Activated gamma-delta T cell treated with Interleukin-2 at 50 U/mL for 16 hours (primary cell): ENCODE measurements at places on chromosomes 1 and 21.
A peak's percentile ranks its signal among the peaks of the same experiment; 100 is the strongest.

GRCh38 chr1:156689953-156690674 lies 12.9 kb upstream of the NES start:
- no peak for DNase-seq

- no peak for DNase-seq
These were observed 139.2 kb downstream of the HLX start for GRCh38 chr1:221018414-221018813.

- DNase-seq = no peak
These were observed 67.1 kb upstream of the LRRC8D start for GRCh38 chr1:89753761-89754160.

DNA sequence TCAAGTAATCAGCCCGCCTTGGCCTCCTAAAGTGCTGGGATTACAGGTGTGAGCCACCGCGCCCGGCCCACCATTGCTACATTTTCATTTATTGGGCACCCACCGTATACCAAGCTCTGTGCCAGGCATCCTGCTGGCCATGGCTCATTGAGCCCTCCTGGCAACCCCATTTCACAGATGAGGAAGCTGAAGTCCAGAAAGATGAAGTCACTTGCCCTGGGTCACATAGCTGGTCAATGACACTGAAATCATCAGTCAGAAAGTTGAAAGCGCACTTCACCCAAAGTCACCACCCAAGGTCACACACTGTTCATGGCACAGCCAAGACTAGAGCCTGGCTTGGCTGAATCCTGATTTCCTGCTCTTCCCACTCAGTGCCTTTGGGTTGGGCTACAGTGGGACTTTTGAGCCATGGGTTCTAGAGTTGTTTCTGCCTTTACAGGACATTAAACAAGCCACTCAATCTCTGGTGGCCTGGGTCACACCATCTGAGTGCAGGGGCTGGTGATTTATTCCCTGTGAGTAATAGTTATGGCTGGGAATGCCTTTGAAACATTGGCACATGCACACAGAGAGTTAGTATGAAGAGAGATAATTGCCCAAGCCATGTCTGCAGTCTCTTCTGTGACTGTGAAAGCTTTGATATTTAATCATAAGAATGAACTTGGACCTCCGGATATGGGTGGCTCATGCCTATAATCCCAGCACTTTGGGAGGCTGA lies 16.0 kb upstream of the ARHGEF10L start:
- no peak for DNase-seq

- DNase-seq = no peak
These were observed 40.4 kb upstream of the NTNG1 start for GRCh38 chr1:107100331-107100984.

DNA sequence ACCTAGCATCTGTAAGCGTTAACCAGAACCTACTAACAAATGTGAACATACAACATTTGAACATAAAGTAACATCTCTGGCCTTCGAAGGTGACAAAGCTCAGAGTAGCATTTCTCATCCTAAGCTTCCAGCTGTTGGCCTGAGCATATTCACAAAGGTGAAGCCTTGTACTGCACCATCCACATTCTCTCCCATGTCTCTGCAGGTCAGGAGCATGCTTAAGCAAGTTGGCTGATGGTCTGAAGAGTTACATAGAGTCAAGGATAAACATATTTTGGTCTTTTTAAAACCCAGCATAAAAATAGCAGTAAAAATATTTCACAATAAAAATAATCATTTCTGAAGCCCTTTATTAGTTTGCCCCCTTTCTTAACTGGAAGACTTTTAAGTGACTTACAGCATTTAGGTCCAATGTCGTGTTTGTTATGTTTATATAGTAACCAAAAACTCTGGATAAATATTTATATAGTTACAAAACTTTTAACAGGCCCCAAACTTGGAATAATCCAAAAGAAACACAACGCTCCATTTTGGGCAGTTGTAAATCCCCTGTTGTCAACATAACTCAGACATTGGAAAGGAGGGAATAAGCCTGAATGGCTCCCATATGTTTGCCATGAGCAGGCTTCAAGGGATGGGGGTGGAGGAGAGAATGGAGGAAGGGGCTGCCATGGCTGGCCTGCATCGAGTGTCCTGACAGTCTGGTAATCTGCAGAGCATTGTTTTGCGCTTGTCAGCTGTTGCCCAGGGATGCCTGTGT lies 42.8 kb upstream of the ENAH start:
- DNase-seq = no peak

GRCh38 chr1:3518256-3518655 lies 63.8 kb downstream of the ARHGEF16 start:
- DNase-seq = peak; percentile 19

GRCh38 chr1:15303935-15304334 lies 56.9 kb downstream of the FHAD1 start:
- DNase-seq = no peak

- DNase-seq = no peak
These were observed 995 bp downstream of the COLGALT2 start for GRCh38 chr1:184036517-184036949.

- no peak for DNase-seq
These were observed 125.2 kb downstream of the PLXNA2 start for GRCh38 chr1:208118841-208119606.

- peak; percentile 61 for DNase-seq
These were observed at the start of gene LAPTM5 for GRCh38 chr1:30757352-30758120. Gene LAPTM5 (minus strand): TSS chr1:30757774. CDS start chr1:30757745, 29 bp downstream.

- DNase-seq = no peak
These were observed 11.1 kb downstream of the TNFSF18 start for GRCh38 chr1:173039626-173040025.

DNA sequence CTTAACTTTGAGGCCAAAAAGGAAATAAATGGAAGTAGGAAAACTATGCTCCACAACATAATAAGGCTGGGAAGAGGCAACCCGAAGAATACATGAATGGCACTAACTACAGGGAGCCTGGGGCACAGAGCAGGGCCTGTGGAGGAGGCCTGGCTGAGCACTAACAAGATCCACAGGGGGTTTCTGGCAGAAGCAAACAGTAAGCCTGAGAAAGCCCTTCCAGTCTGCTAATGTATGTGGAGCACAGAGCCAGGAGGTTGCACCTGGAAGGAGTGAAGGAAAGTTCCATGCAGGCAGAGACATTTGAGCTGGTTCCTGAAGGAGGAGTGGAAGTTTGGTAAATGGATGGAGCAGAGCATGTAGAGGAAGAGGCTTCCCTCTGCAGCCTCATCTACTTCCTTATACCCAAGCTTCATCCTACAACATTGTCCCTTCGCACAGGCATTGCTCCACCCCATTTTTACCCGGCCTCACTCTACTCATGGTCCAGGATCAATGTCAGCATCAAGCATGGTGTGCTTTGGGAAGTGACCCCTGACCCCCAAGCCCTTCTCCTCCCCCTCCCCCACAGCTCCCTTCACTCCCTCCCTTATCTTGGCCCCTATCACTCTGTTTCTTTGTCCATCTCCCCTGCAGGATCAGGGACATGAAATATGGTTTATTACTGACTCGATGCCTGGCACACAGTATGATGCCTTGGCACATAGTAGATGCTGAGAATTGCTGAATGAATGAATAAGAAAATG lies 23.3 kb downstream of the SHISA4 start:
- DNase-seq = no peak

DNA sequence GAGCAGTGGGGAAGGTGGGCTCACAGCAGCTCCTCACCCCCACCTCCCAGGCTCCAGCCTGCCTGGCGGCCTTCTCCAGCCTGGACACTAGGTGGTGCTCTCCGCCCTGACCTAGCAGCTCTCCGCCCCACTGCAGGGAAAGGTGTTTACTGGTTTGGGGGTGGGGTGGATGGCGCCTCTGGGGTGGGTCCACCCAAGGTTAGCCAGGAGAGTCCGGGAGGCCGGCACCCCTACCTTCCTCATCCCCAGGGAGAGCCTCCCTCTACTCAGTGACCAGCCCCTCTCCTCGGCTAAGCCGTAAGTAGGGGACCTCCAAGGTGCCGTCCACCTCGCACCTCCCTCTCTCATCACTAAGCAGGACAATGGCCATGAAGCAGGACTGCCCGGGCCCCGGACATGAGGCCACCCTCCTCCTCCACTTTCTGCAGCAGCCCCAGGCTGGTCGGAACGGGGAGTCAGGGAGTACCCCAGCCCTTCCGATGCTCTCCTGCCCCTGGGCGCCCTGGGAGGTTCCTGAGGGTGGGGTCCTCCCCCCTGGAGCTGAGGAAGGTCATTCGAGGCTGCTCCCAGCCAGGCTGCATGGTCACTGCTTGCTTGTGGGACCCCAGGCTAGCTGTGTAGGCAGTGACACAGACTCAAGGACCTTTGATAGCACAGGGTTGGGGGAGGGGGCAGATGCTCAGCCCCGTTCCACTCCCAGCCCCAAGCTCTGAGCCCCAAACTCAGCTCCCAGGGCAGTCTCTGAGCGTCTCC lies 101.4 kb upstream of the VAMP3 start:
- DNase-seq = peak; percentile 58

DNA sequence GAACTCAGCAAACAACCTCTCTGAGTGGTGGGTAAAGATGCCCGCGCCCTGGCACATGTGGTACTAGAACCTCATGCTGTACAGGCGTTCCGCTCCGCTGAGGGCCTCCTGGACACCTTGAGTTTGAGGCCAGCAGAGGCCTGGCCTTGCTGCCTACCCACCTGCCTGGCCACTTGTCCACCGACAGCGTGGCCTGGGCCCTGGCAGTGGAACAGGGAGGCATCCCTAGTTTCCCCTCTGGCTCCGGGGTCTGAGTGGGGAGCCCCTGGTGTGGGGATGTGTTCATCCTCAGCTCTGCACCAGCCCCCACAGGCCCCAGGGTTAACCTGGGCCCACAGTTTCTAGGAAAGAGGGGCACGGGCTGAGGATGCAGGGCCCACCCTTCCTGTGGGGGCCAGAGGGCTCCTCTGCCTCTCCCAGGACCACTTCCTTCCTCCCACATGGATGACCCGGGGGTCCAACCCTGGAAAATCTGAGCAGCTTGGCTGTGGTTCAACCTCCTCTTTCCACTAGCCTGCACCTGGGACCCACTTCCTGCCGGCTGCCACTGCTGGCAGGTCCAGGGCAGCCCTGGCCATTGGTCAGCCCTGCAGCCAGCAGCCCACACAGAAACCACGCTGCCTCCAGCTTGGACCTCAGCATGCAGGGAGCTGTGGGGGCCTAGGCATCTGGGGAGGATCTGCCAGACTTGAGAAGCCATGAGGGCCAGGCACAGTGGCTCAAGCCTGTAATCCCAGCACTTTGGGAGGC lies 53.3 kb upstream of the COL18A1 start:
- no peak for DNase-seq

DNA sequence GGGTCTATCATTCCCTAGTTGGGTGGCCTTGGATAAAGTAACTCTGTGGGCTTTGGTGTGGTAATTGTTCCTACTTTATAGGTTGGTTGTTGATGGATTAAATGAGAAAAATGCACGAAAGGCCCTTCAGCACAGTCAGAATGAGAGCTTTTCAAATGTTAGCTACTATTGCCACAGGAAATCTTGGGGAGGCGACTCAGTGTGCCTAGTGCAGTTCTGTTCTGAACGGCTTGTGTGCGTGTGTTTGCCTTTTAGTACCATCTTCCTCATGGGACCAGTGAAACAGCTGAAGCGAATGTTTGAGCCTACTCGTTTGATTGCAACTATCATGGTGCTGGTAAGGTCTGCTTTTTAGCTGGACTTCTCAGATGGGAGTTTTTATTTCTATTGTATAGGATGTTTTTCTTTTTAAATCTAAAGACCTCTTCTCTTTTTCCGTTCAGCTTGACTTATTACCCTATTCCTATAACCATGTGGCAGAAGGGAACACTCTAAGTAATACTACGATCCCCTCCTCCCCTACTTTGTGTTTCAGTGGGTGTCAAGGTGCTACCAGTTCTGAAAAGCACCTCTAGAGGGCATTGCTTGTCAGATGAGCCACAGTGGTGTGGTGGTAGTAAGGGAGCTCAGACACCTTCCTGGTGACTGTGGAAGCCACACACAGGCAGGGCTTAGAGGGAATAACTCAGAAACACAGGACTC lies 9.2 kb downstream of the SFT2D2 start:
- DNase-seq = peak; percentile 33

- no peak for DNase-seq
These were observed 120.3 kb downstream of the ATG4C start for GRCh38 chr1:62903982-62904855.

DNA sequence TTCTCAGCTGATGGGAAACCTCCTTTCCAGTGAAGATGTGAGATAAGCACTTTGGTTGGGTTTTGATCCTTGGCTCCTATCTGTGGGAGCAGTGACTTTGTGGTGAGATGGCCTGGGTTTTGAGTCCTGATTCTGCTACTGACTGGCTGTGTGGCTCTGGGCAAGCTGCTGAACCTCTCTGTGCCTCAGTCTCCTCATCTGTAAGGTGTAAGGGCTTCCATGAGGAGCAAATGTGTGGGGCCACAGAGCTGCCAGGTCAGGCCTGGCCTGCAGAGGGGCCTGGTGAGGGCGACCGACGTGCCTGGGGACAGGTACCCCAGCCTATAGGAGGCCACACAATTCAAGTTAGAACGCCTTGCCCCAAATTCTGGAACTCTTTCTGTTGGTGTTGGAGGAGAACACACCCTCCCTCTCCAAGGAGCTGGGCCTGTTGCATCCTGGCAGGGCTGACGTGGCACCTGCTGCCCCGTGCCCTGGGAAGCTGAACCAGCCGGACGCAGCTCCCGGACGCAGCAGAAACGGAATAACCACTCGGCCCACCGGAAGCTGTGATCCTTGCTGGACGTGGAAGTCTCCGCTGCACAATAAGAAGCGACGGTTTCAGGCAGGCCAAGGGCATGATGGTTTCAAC lies 62.7 kb downstream of the AGPAT3 start:
- DNase-seq = no peak

DNA sequence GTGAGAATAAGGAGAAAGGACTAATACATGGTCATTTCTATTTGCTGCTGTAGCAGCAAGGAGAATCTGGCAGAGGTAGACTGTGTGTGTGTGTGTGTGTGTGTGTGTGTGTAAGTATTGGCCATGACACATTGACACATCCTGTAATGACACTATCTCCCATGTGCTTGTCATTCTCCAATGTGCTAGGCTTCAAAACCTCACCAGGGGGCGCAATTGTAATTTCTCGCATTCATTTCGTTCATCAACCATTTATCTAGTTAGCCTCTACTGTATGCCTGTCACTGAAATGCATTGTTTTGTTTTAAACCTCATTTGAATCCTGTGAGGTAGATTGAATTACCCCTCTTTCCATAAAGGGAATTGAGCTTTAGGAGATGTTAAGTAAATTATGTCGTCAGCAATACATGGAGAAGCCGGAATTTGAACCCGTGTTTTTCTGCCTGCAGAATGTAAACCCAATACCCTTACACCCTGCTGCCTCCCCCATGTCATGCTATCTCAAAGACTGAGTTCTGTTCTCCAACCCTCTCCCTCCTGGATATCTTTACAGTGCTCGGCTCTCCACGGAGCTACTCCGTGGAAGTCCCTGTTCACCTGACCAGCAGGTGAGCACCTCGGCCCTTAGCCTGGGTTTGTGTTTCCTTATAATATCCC lies 100.8 kb downstream of the UCK2 start:
- DNase-seq = peak; percentile 16
